ENCODE measurements at places on chromosomes 1 and 21.

GRCh38 chr1:4276238-4276637 lies 376.2 kb upstream of the C1orf174 start:
- no peak for ATAC-seq

GRCh38 chr1:25697435-25698217 lies 81.0 kb downstream of the MAN1C1 start:
- ATAC-seq: no peak

- ATAC-seq: peak; percentile 90
Measured at GRCh38 chr1:11654137-11654938, at the start of the genes FBXO2 and FBXO44. TSS of gene FBXO2 (minus strand) at chr1:11654429. CDS start at chr1:11654340, 89 bp downstream. TSS of gene FBXO44 (plus strand) at chr1:11654877. CDS start at chr1:11655836, 959 bp downstream.

- ATAC-seq: no peak
Measured at GRCh38 chr1:2894381-2895041, 93.0 kb upstream of the TTC34 start.

GRCh38 chr1:178881950-178882349 lies 11.1 kb upstream of the ANGPTL1 start:
- no peak for ATAC-seq
